Stimulated activated CD4-positive, alpha-beta T cell treated with anti-CD3 and anti-CD28 coated beads, Interleukin-15, amount 100 ng/mL, for 48 hours (primary cell): ENCODE measurements at places on chromosomes 7 and 10.

DNA sequence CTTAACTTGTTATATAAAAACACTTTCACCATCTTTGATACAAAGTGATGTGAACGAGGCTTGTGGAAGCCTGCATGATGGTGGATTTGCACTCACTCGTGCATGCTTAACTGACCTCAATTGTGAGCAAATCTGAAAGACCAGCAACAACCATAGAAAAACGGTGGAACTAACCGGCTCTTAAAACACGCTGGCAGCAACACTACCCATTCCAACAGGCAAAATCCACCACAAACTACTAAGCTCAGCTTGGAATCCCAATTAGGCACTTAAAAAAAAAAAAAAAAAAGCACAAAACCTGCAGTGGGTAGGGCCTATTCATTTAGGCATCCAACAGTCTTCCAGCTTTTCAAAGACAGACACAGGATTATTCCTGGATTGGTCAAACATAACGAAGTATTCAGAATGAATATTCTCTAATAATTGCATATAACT is 1.8 kb downstream of the GDI2 start:
- no peak for DNase-seq

GRCh38 chr7:19069842-19070241 is 47.6 kb downstream of the TWIST1 start:
- no peak for DNase-seq

DNA sequence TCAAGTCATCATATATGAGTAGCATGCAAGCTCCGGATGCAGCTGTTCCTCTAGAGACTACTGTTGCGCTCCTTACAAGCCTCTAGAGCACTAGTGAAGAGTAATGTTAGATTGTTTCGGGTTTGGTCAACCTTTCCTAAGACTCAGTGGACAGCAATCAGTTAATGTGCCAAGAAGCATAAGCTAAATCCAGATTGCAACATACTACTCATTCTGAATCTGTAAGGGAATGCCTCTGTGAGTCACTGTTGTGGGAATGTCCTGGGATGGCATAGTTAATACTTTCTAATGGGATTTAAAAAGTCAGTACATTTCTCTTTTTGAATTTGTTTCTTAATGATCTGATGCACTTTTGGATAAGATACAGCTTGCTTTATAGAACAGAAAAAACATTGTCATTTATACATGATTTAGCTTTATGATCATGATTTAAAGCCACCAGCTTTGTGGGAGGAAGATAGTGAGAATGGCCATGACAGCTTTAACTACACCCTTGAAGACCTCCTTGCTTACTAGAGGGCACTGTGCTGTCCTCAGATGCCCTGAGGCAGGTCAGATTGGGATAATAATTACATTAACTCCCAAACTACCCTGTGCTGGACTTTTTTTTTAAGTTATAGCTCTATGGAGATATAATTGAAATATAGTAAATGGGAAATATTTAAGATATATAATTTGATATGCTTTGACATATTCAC is 138.4 kb downstream of the SDK1 start:
- no peak for DNase-seq

- DNase-seq, result no peak
Observed at GRCh38 chr7:120609136-120609753, 248.7 kb downstream of the TSPAN12 start.

- no peak for DNase-seq
Observed at GRCh38 chr10:131126321-131127137, 185.0 kb downstream of the TCERG1L start.

DNA sequence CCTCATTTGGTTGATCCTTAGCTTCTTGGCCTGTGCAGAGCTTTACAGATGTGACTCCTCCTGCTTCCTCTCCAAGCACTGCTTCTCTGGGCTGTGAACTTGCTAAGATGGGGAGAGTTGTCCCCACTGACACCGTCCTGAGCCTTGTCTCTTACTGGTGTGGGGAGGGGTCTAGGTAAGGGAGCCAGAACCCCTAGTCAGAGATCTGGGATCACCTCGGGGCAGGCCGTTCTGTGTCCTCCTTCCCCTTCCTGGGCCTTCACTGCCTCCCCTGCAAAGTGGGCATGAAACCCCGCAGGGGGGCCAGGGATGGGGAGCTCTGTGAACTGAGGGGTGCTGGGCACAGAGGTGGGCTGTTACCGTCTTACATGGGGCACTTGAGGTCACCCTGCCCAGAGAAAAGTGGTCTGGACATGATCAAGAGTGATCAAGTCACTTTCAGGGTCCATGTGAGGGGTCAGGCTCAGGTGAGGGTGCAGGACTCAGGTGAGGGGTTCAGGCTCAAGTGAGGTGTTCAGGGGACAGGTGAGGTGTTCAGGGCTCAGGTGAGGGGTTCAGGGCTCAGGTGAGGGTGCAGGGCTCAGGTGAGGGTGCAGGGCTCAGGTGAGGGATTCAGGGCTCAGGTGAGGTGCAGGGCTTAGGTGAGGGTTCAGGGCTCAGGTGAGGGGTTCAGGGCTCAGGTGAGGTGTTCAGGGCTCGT is 86.2 kb downstream of the ADCY1 start:
- no peak for DNase-seq

GRCh38 chr7:24912424-24912823 is 67.6 kb downstream of the OSBPL3 start:
- no peak for DNase-seq

- no peak for DNase-seq
Observed at GRCh38 chr7:70241536-70242175, 643.4 kb downstream of the AUTS2 start.

- no peak for DNase-seq
Observed at GRCh38 chr7:64045301-64046040, at the start of gene ZNF727. ZNF727 (plus strand) TSS chr7:64045434; CDS start chr7:64045622, 188 bp downstream.

DNA sequence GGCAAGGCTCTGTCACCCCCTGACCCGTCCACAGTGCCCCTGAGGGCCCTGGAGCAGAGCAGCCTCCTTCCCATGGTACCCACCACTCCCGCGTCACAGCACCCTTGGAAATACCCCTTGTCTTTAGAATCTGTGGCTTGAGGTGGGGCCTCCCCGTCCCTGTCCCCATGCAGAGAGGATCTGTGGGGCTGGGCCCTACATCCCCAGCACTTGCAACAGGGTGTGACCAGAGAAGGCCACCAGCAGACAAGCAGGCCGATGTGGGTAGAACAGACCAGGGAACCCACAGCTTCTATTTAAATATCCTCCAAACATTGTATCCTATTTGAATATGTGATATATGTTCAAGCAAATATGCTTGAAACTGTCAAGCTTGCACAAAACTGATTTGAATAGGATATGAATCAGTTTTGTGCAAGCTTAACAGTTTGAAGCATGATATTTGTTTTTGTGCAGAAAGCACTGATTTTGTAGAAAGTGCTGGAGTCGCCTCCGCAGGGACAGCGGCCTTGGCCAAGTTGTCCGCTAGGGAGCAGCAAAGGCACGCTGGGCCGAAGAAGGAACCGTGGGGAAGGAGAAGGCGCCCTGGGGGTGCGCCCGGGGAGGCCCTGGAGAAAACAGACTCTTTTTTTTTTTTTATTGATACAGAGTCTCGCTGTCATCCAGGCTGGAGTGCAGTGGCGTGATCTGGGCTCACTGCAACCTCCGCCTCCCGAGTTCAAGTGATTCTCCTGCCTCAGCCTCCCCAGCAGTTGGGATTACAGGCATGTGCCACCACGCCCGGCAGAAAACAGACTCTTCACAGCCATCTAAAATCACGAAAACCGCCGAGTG is 2.2 kb downstream of the CFAP46 start:
- DNase-seq, result no peak
